Left ventricle myocardium inferior (tissue), 1 donor: ENCODE measurements at places on chromosomes 11 and 22. TPM values are rescaled to one million over a fixed set of nuclear protein-coding genes. Genes with fewer than 3 reads are reported as not detected.

The PKDREJ gene
- total RNA-seq, result 0.08 TPM

The CLDN5 gene
- 19.5 TPM for total RNA-seq

The CALCA gene
- not detected for total RNA-seq

The RAB3IL1 gene
- 9.5 TPM for total RNA-seq

The BLID gene
- 0.36 TPM for total RNA-seq

The KCTD21 gene
- total RNA-seq, result 8.6 TPM

The CCDC188 gene
- not detected for total RNA-seq

The WT1 gene
- total RNA-seq, result 2.0 TPM

The PNPLA5 gene
- total RNA-seq, result not detected

The NAV2 gene
- 14.3 TPM for total RNA-seq

The DMC1 gene
- 1.0 TPM for total RNA-seq

The DTX4 gene
- 1.8 TPM for total RNA-seq

The MRGPRX4 gene
- total RNA-seq, result not detected

The THY1 gene
- 0.91 TPM for total RNA-seq

The PYGM gene
- total RNA-seq, result 89.5 TPM

The CWF19L2 gene
- 9.4 TPM for total RNA-seq

The NXPE4 gene
- not detected for total RNA-seq

The CASP5 gene
- not detected for total RNA-seq

The BARX2 gene
- total RNA-seq, result not detected

The TEAD1 gene
- total RNA-seq, result 121 TPM

The TOLLIP gene
- total RNA-seq, result 51.9 TPM

The RNF169 gene
- total RNA-seq, result 9.6 TPM

The MRGPRX3 gene
- not detected for total RNA-seq

The XKR3 gene
- total RNA-seq, result not detected

The IL17REL gene
- not detected for total RNA-seq

The LARGE2 gene
- not detected for total RNA-seq
